Naive thymus-derived CD8-positive, alpha-beta T cell (primary cell): ENCODE measurements at places on chromosomes 13 and 19. TPM values are rescaled to one million over a fixed set of nuclear protein-coding genes. Genes with fewer than 3 reads are reported as not detected.

GRCh38 chr13:66409542-66409941 lies 820.6 kb downstream of the PCDH9 start:
- no peak for DNase-seq

DNA sequence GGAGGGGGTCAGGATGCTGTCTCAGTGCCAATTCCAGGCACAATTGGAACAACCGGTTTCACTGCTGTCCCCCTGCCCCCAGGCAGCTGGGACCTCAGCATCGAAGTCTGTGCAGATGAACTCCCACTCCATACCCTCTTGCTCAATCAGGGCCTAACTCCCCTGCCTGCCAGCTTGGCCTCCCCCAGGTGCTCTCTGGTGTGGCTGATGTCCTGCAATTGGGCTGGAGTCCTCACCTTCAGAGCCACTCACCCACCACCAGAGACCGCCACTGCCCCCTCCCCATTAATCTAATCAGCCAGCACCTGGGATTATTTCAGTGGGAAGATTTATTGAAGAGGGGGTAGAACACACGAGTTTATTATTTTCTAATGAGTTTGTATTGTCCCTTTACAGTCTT lies 118.8 kb downstream of the MIPEP start:
- DNase-seq, result no peak

The DENND1C gene
- total RNA-seq, result 105 TPM

DNA sequence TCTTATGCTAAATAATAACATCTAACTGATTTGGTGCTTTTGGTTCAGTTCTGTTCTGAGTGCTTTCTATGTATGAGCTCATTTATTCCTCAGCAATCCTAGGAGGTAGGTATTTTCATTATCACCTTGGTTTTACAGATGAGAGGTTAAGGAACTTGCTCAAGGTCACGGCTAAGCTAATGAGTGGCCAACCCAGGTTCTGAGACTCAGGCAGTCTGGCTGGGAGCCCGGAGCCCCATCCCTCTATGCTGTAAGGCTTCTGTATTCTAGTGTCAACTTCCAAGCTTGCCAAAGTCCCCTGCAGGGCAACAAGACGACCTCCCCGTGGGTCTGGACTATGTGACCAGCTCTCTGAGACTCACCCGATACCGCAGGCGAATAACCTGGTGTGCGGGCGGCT lies 60.5 kb downstream of the PARP4 start:
- DNase-seq, result no peak

DNA sequence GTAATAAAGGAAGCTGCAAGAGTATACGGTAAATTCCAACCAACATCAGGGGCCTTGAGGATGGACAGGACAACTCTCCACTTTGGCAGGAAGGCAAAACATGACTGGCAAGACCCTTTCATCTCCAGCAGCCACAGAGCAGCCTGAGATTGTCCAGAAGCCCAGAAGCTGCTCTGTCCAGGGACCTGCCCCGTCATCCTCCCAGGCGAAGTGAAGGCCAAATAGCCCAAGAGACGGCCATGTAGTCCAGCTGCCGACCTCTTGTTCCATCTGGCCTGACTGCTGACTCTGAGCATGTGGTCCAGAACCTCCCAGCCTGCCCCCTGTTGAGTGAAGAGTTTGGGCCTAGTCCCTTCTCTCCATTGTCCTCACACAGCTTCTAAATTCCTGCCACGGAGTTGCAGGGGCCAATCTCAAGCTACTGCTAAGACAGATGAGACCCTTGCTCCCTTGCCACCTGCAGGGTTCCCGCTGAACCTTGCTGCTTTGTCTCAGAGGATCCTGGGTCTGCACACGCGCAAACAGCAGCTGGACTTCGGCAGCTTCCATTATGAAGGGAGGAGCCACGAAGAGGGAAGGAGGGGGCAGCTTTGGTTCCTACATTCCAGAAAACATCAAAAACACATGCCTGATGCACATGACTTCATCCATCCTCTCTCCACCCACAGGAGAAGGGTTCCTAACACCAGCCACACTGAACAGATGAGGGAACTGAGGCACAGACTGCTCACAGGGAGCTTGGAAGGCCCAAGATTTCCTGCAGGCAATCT lies 196.9 kb downstream of the KATNAL1 start:
- DNase-seq, result no peak

- DNase-seq, result peak; percentile 34
Observed at GRCh38 chr13:36345438-36346221, 564 bp downstream of the SPART start.

DNA sequence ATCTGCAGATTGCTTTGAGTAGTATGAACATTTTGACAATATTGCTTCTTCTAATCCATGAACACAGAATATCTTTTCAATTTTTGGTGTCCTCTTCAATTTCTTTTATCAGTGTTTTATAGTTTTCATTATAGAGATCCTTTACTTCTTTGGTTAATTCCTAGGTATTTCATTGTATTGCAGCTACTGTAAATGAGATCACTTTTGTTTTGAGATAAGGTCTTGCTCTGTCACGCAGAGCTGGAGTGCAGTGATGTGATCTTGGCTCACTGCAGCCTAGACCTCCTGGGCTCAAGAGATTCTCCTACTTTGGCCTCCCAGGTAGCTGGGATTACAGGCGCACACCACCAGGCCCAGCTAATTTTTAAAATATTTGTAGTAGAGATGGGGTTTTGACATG lies 9.8 kb downstream of the CYP2A7 start:
- DNase-seq, result no peak

GRCh38 chr13:38875186-38875875 lies 115.3 kb downstream of the STOML3 start:
- no peak for DNase-seq

DNA sequence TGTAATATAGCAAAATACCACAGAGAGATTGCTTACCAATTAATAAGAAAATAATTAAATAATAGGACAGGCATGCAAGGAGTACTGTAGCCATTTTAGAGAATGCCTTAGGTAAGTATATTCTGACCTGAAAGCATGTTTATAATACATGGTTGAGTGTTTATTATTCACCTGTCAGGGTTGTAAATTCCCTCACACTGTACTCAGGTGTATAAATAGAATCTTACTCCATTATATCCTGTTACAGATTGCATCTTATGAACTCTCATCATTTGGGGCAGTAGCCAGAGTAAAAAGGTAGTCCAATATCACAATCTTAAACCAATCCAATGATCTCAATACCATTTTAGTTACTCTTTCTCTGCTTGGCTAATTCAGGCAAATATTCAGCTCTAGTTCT lies 35.8 kb upstream of the GTF2F2 start:
- DNase-seq, result no peak

The ZNF708 gene
- total RNA-seq, result 47.8 TPM

The CALR gene
- 448 TPM for total RNA-seq

DNA sequence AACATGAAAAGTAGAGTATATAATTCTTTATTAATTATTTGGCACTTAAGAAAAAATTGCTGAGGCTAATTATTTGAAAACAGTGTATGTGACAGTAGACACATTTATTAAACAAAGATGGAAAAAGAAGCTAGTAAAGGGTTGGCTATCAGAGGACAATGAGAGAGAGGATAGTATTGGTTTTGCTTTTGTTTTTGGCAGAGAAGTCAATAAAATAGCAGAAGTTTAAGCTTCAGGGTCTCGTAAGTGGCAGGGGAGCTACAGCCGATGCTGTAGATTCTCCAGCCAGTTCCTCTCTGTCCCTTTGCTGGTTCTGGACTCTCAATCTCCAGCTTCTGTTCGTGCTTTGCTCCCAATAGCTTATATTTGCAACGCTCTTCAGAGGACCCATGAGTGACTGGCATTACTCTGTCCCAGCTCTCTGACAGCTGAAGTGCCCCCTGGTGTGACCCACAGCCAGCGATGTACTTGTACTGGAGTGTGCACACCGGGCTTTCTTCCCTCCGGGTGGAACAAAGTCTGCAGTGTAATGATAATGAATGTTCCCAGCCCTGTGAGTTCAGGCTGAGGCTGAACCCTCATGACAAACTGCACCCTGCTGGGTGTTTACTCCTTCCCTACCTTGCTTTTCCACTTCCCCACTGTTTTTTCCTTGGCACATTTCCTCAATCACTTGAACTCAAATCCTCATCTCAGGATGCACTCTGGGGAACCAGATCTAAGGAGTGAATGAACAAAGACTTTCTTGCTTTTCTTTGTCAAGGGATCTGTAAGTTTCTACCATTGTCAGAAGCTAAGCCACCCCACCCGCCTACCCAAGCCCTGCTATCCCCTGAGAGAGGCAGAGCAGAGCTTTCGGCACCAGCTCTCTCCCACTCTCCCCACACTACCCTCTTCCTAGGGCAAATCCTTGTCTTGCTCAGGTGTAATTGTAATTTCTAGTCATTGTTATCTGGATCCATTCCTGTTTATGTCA lies 254.8 kb downstream of the LHFPL6 start:
- no peak for DNase-seq

- DNase-seq, result no peak
Observed at GRCh38 chr13:37277007-37277406, 171.5 kb upstream of the CSNK1A1L start.

DNA sequence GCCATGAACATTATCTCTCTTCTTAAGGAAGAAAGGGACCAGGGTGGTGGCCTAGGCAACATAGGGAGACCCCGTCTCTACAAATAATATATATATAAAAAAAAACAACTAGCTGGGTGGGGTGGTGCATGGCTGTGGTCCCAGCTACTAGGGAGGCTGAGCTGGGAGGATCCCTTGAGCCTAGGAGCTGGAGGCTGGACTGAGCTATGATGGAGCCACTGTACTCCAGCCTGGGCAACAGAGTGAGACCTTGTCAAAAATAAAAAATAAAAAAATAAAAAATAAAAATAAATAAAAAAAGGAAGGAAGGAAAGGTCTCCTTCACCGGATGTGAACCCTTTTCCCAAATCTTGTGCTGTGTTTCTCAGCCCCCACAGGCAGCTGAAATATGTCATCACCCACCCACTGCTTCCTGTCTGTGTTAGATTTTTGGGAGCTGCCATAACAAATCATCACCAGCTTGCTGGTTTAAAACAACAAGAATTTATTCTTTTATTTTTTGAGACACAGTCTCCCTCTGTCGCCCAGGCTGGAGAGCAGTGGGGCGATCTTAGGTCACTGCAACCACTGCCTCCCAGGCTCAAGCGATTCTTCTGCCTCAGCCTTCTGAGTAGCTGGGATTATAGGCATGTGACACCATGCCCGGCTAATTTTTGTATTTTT lies 9.5 kb upstream of the TSPAN16 start:
- no peak for DNase-seq

DNA sequence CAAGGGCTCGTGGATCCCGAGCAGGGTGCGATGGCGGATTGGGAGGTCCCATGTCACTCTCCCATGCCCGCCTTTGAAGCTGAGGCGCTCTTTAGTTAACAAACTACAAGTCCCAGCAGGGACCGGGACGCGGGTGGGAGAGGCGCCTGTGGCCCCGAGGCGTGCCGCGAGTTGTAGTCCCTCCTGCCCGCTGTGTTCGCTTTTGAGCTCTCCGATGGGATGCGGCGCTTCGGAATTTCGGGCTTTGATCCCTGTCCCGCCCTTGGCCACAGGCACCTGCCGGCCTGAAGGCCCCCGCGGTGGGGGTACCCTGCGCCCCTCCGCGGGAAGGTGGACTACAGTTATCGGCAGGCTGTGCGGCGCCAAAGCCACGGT lies 11.0 kb downstream of the CYTH2 start:
- DNase-seq, result no peak
